Hair follicular keratinocyte (primary cell): ENCODE measurements at places on chromosomes 5 and 9. TPM values are rescaled to one million over a fixed set of nuclear protein-coding genes. Genes with fewer than 3 reads are reported as not detected.

IPPK gene
- 16.3 and 20.1 TPM in 2 replicates for total RNA-seq

SLC34A1 gene
- not detected in 2 replicates for total RNA-seq

IFNK gene
- total RNA-seq = 2.2 and 4.3 TPM in 2 replicates

HACD4 gene
- 4.7 and 9.4 TPM in 2 replicates for total RNA-seq

C9 gene
- 0.08 TPM in 1 of 2 replicates, not detected in the other for total RNA-seq

PTGS1 gene
- 18.6 and 20.1 TPM in 2 replicates for total RNA-seq

ZNF474 gene
- not detected in 2 replicates for total RNA-seq

MCC gene
- total RNA-seq = 30.6 and 45.2 TPM in 2 replicates

POLK gene
- 7.7 and 12.8 TPM in 2 replicates for total RNA-seq

CDKN2B gene
- total RNA-seq = 8.3 and 18.0 TPM in 2 replicates

LCN10 gene
- total RNA-seq = not detected in 2 replicates
